Tibial artery (tissue), 4 donors: ENCODE measurements at places on chromosomes 16 and 17.

GRCh38 chr17:65345261-65346005 is 208.3 kb downstream of the RGS9 start:
- no peak for DNase-seq

- DNase-seq = no peak
Observed at GRCh38 chr17:40614431-40615067, 33.1 kb downstream of the SMARCE1 start.

- no peak for DNase-seq
Observed at GRCh38 chr17:68674029-68674925, 73.1 kb upstream of the FAM20A start.

DNA sequence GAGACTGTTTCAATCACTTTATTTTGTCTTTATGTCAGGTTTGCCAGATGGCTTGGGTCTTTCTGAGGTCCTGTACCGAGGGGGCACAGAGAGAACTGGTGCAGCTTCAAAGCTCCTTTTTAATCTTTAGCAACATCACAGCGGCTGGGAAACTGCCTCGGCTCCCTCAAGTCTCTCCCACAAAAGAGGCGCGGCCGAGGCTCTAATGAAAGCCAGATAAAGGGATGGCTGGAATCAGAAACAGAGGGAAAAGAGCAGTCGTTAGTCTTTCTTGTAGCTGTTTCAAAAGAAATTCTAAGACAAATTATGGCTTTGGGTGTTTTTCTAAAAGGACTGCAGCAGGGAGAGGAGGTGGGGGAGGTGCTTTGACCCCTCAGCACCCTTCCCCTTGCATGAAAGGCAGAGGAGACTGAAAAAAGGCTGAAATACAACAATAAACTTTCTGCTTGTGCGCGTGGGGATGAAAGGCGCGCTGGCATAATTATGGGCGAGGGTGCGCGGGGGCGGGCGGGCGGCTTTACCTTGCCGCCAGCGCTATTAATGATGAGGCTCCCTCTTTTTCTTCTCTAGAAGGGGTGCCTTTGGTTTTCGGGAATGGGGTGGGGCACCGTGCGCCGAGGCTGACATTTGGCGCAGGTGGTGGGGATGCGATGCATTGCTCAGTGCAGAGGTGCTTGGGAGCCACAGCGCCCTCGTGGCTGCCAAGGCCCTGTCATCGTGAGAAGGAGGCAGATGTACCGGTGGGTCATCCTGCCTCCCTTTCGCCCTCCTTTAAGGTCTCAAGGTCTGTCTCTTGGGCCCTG is 22.3 kb upstream of the BRD7 start:
- no peak for DNase-seq

DNA sequence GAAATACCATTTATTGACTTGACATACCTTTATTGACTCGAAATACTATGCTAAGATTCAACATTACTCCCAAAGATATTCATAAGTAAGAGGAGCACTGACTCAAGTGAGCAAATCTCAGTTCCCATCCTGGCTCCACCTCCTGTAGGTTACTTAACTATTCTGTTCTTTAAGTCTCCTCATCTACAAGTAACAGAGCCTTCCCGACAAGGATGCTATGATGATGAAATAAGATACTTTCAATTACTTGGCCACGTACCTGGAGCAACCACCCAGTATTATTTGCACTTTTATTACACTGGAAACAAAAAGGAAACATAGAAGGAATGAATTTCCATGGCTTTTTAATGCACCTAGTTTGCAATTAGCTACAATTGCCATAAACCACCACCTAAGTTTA is 16.3 kb downstream of the KANSL1 start:
- DNase-seq = no peak

DNA sequence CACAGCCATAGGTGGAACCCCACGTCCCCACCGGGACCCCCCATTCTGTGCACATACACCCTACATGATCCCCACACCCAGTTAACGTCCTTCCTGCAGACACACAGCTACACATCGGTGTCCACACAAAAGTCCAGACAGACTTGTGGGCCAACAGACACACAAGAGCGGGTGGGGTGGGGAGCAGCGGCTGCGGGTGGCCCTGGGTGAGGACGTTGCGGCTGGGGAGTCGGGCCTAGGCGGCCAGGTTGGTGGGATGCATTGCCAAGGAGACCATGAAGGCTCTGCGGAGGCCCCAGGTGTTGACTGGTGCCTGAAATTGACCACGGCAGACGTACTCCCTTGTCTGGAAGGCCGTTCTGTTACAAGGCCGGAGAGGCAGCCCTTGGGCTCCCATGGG is 8.7 kb upstream of the DPEP1 start:
- no peak for DNase-seq

- no peak for DNase-seq
Observed at GRCh38 chr16:75402821-75403475, 30.4 kb downstream of the CFDP1 start.

- no peak for DNase-seq
Observed at GRCh38 chr16:2230376-2230775, 5.9 kb upstream of the DNASE1L2 start.
